ENCODE measurements at places on chromosomes 12 and 14. TPM values are rescaled to one million over a fixed set of nuclear protein-coding genes. Genes with fewer than 3 reads are reported as not detected.

DNA sequence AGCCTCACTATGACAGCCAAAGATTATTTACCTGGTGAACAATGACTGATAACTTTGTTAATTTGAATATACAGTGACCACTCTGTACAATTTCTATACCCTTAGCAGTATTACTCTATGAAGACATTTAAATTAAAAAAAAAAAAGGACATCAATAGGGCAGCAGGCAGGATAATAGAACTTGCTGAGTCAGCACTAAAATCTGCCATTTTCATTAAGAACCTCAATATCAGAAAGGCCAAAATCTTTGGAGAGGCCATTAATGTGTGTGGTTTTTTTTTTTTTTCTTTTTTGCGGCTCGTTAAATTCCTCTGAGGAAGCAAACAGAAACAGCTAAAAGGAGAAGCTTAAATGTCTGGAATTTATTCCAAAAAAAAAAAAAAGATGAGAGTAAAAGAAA, 73.7 kb downstream of the FOXN3 start:
- DNase-seq = no peak

DNA sequence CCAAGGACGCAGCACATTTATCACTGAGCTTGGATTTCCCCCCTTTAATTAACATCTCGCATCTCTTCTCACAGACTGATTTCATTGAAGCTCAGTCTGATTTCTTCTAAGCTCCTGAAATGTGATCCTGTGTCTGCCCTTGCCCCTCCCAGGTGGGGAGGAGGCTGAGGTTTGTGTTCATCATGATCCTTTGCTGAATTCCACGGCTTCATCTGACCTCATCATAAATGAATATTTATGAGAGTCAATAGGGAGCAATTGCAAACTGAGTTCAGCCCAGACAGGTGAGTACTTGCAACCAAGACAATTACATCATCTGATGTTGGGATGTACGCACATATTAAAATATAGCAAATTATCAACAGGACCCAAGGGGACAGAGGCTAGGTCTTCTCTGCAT, 72.4 kb downstream of the MAP1LC3B2 start:
- DNase-seq = no peak

DNA sequence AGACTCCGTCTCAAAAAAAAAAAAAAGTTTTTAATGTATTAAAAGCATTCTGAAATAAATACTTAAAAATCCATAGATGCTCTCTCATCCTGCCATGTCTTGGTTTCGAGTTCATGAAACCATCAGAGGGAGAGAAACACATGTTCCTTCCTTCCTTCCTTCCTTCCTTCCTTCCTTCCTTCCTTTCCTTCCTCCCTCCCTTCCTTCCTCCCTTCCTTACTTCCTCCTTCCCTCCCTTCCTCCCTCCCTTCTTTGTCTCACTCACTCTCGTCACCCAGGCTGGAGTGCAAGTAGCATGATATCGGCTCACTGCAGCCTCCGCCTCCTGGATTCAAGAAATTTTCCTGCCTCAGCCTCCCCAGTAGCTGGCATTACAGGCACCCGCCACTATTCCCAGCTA, 60.4 kb upstream of the DUSP6 start:
- DNase-seq = no peak

- DNase-seq = no peak
Observed at GRCh38 chr12:132477703-132478432, 12.1 kb upstream of the FBRSL1 start.

DNA sequence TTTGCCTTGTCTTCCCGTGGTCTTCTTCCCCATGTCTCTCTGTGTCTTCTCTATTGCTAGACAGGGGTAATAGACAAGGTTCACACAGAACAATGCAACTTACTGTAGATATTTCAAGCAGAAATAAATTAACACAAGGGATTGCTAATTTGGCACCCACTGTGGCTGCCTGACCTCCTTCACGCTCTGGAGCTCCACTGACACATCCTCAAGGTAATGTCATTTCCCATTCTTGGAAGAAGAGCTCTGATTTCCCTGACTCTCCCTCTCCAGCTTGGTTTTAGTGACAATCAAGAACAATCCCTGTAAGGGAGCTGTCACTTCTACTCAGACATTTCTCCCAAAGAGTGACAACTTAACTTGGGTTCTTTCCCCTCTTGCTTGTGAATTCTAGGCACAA, 105.4 kb upstream of the NAP1L1 start:
- no peak for DNase-seq

Gene ISM2
- total RNA-seq = 0.72 TPM

Gene TBX5
- total RNA-seq = not detected

Data from omental fat pad (tissue), 4 donors.